ENCODE measurements at places on chromosomes 6 and 20. TPM values are rescaled to one million over a fixed set of nuclear protein-coding genes. Genes with fewer than 3 reads are reported as not detected.

DNA sequence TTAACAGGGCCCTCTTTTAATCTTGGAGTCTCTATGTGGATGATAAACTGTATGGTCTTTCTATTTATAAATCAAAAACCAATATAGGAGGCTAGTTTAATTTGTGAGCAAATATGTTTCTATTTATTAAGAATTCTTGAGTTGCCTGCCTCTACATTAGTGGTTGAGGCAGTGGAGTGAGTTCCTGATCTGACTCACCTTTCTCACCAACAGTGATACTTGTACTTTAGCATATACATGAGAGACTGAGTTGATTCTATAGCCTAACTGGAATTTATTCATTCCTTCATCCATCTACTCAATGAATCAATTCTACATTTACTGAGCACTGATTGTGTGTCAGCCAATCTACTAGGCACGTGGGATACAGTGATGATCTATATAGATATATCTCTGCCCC lies 126.9 kb downstream of the TRMT11 start:
- DNase-seq = no peak

DNA sequence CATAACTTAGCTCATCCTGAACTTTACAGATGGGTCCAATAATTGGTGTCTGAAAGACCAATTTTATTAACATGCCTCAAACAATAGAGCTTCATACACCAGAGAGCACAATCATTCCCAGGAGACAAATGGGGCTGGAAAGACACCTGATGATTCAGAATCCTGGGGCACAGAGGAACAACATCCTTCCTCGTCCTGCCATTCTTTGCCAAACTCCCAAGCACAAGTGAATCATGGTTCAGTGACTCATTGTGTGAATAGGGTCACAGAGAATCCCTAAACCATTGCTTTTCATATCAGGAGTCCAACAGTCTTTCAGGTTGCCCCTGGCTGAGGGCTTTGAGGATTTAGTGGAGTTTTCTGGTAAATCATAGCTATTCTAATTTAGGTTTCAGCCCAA lies 266.4 kb upstream of the BMP2 start:
- no peak for DNase-seq

DNA sequence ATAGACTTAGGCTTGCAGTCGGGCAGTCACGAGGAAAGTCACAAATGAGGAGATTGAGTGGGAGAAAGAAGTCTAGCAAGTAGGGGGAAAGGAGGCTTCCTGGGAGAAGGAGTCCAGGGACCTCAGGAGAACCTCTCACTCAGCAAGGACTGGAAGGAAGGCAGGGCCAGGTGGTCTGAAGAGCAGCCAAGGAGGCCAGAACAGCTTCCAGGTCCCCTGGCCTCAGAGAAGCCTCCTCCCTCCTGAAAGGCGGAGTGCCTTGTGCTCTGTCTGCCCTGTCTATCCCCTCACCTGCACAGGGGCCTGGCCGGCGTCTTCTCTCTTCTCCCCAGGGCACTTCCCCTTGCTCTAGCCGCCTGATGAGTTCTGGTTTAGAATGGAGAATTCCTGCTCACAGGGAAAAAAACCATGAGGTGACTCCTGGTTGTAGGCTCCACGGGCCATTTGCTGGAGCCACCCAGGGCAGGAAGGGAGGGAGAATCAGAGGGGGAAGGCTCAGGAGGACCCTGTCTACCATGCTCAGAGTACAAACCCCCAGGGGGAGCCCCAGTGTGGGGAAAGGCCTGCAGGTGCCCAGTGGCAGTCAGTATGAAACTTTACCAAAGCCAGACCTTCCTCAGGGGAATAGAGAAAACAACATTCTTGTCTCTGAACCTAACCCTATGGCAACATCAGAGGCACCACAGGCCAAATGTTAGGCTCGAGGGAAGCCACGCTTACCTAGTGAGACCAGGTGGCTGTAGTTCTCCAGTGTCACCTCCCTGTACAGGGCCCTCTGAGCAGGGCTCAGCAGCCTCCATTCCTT lies 11.2 kb downstream of the ZNF337 start:
- DNase-seq = no peak

GRCh38 chr20:6007094-6007528 lies 46.7 kb downstream of the LRRN4 start:
- no peak for DNase-seq

GRCh38 chr6:44856479-44856878 lies 469.0 kb downstream of the CDC5L start:
- DNase-seq = no peak

- no peak for DNase-seq
Observed at GRCh38 chr20:7853493-7853892, 86.8 kb downstream of the HAO1 start.

DNA sequence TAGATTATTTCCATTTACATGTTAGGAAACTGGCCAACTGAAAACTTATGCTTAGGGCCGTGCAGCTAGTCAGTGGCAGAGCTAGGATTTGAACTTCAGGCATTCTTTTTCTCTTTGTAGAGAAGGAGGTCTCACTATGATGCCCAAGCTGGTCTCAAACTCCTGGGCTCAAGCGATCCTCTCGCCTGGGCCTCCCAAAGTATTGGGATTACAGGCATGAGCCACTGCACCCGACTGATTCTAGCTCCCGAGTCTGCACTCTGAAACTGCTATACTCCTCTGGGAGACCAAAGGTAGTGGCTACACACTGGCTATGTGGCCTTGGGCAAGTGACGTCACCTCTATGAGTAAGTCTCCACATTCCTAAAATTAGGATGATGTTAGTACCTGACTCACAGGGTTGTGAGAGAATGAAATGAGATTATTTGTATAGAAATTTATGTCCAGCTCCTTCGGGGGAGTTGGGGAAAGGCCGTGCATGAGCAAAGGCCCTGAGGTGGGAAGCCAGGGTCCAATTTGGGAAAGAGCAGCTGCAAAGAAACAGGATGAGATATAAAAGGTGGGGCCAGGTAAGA lies 6.4 kb downstream of the PLTP start:
- DNase-seq = no peak

DNA sequence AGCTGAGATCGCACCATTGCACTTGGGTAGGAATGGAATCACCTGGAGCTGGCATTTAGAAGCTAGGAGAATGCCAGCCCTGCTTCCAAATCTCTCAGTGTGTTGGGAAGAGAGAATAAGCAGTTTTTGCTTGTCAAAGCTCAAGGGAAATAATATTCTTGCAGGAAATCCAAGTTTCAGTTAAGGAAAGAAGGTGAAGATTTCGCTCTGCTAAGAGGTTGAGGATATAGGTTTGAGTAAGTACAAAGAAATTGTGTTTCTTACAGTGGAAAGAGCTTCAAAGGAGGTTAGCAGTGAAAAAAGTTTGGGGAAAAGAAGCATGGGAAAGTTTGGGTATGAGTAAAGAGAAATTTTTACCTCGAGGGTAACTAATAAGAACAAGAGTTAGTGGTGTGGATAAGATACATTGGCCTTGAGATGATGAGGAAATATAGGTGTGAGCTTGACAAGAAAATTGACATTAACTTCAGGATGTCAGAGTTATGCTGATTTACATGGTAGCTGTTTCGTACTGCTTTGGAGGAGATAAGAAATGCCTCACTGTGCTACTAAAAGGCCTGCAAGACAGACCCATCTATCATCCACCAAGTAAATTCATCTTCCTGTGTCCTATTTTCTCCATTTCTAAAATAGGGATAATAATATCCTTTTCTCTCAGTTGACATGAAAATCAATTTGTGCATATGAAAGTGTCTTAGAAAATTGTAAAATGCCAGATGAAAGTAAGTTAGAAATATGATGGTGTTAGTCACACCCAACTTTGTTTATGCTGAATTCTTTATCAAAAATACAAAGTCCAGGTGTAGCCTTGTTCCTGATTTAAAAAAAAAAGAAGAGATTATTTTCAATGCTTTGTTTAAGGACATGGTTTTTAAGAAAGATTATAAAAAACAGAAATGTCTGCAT lies 12.8 kb upstream of the HINT3 start:
- no peak for DNase-seq

DNA sequence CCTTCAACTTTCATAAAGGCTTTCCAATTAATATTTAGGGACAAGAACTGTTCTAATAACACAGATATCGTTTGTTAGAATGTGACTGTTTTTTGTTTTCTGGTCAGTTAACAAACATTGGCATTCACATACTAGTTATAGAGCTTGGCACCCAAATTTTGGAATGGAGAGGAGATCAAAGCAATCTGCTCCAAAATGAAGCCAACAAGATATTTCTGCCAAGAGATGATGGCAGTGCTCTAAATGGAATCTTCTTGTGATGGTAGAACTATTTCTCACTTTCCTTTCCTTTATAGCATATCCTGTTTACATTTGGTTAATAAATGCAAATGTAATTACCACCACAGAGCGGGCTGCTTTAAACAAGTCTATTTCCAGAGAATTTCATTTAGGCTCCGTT lies 208.3 kb upstream of the RIMS1 start:
- DNase-seq = no peak

- DNase-seq = no peak
Observed at GRCh38 chr6:18329776-18330175, 57.4 kb upstream of the RNF144B start.

DNA sequence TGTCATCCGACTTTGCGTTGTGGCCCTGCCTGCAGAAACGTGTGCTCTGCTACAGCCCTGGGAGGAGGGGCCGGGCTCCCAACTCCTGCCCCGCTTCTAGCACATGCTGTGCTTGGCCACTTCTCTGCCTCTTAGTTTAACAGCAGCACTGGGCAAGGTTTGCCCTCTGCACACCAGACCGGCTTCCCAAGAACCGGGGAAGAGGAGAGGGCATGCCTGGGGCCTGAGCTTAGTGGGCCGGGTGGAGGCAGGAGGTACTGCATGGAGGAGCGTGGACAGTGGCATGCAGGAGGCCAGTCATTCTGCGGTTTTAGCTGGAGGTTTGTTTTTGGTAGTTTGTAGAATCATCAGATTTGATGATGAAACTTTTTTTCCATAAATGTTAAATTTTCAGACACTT lies 45.5 kb downstream of the CEP43 start:
- no peak for DNase-seq

GRCh38 chr6:27168108-27168507 lies 79.4 kb upstream of the PRSS16 start:
- no peak for DNase-seq

GRCh38 chr6:20582586-20583443 lies 48.6 kb downstream of the CDKAL1 start:
- DNase-seq = no peak

- DNase-seq = no peak
Observed at GRCh38 chr20:38878866-38879265, 47.4 kb upstream of the FAM83D start.

GRCh38 chr6:122389704-122390372 lies 9.6 kb upstream of the HSF2 start:
- DNase-seq = no peak

DNA sequence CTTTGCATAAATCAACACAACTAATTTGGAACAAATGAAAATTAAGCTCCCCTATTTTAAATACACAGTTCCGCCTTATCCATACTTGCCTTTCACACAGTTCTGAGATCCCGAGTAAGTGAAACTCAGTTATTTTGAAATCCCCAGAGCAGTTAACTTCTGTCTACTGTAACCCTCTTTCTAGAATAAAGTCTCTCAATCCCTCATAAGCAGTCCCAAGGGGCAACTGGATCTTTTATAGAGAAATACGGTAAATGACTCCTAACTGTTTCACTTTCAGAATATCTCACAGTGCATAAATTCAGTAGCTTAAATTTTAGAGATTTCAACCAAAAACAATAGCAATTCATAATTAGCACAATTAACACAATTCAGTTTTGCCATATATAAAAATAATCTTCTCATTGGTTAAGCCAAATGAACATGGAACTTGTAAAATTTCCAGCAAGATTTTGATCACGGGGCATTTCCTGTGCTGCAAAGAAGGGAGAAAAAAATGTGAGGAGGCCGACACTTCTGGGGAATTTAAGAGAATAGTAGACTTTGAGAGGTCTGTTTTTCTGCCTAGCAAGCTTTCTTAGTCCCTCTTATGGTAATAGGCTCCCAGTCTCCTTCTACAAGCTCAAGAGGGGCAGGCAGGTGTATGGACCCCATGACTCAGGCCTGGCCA lies 78.3 kb downstream of the KIF6 start:
- DNase-seq = no peak

DNA sequence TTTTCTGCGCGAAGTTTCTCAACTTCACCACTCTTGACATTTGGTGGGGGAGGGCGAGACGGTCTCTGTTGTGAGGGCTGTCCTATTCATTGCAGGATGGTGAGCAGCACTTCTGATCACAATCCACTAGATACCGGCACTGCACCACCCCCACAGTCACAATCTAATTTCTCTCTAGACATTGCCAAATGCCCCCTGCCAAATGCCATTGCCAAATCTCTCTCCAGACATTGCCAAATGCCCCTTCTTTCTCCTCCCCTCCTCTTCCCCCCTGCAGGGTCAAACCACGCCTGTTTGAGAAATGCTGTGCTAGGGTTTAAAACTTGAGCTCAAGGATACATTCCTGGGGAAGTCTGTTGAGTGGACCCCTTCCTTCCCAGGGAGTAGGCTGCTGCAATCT lies 603.5 kb upstream of the CDH4 start:
- no peak for DNase-seq

- DNase-seq = no peak
Observed at GRCh38 chr6:38489951-38490350, 149.8 kb downstream of the BTBD9 start.

COL20A1 gene
- total RNA-seq = 0.09 TPM

TOX2 gene
- total RNA-seq = 11.9 TPM

DEFB121 gene
- total RNA-seq = not detected

TTK gene
- 0.84 TPM for total RNA-seq

ASF1A gene
- total RNA-seq = 12.9 TPM

ENPP1 gene
- 35.2 TPM for total RNA-seq

SLC44A4 gene
- total RNA-seq = 0.60 TPM

OPRM1 gene
- total RNA-seq = not detected

DNPH1 gene
- total RNA-seq = 10.2 TPM

PACRG gene
- total RNA-seq = 0.26 TPM

CFAP61 gene
- total RNA-seq = 0.91 TPM
